Smooth muscle cell of the brain vasculature (primary cell): ENCODE measurements at places on chromosomes 2 and 18.

DNA sequence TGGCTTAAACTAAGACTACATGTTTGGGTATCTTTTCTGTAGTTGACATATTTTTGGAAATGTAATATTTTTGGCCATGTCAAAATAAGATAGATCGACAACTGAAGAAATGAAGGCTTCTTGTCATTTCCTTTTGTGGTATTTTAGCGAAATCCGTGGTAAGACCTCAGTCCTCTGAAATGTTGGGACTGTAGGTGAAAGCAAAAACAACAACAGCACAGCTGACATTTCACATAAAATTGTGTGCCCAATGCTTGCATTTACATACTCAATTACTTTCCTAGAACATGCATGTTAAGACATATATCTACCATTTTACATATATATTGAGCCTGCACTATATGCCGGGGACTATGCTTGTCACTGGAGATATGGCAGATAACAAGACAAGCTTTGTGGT lies 50.2 kb downstream of the SPP2 start:
- DNase-seq, result no peak

- DNase-seq, result no peak
Observed at GRCh38 chr2:151395509-151396374, 14.0 kb upstream of the RIF1 start.

- DNase-seq, result no peak
Observed at GRCh38 chr2:177649568-177650518, 257.3 kb downstream of the AGPS start.

DNA sequence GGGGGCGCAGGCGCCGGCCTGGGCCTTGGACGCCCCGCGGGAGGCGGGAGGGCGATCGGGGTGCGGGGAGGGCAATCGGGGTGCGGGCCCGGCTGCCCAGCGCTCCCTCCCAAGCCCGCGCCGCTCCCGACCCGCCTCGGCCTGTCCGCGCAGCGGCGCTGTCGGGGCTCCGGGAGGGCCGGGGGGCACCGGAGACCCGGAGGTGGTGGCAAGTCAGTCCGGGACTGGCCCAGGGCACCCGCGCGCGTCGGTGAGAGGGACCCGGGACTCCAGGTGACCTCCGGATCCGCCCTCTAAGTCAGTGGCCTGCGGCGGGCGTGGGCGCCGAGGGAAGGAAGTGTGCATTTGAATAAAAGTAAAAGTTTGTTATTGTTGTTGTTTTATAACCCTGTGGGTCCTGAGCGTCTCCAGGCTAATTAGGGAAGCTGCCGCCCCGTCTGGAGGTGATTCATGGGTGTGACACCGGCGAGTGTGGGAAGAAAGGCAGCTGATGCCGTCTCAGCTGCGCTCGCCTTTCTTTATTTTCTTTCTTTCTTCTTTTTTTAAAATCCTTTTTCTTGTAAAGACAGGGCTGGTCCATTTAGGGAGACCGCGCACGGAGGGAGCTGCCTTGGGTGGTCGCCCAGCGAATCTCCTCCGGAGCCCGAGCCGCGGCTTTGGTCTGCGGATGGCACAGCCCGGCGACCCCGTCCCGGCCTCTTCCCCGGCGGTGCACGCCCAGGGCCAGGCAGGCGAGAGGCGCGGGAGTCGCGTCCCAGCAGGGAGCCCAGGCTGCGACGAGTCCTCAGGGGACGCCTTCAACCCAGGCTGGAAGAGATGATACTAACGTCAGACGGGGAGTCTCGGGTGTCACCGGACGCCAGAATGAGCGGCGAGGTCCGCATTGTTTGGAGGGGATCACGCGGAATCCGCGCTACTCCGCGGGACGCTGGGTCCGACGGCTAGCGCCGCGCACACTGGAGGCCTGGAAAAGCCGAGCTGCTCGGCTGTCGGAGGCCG lies 627 bp upstream of the CRACDL start:
- no peak for DNase-seq

DNA sequence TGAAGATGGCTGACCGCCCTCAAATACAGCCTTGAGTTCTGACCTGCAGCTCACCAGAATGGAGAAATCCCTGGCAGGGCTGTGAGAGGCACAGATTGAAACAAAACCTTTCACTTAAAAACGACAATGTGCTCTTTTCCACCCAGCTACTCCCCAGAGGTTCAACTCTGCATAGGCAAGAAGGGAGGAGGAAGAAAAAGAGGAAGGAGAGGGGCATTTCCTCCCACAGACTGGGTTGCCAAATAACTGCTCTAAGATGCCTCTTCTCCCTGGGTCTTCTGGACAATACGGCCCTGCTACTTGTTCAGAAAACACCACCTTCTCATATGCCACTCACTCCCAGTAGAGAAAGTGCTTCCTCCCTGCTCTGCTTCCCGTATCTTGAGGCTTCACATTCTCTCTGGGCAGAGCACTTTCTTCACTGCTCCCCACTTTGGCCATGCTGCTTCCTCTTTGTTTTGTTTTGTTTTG lies 136.4 kb upstream of the SLC1A4 start:
- DNase-seq, result no peak

GRCh38 chr18:10304853-10305252 lies 149.6 kb upstream of the APCDD1 start:
- no peak for DNase-seq

DNA sequence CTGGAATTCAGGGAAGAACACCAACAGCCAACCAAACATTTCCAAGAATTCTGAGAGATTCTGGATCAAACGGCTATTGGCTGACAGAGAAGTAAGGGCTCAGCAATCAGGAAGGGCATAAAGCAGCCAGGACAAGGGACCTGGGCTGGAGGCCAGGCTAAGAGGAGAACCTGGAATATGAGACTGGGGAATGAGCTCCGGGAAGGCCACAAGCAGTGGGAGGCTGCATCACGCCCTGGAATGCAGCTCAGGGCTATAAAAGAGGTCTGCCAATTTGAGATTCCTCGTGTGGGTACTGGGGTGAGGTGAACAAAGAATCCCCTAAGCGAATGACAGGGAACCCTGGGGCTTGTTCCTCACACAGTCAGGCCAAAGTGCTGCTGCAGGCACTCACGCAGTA lies 60.4 kb downstream of the ANO7 start:
- no peak for DNase-seq

- no peak for DNase-seq
Observed at GRCh38 chr2:166091439-166091838, 36.4 kb downstream of the SCN1A start.

- DNase-seq, result no peak
Observed at GRCh38 chr2:17571681-17572080, 31.2 kb downstream of the VSNL1 start.

- DNase-seq, result no peak
Observed at GRCh38 chr2:238202326-238203093, 985 bp downstream of the ILKAP start.

DNA sequence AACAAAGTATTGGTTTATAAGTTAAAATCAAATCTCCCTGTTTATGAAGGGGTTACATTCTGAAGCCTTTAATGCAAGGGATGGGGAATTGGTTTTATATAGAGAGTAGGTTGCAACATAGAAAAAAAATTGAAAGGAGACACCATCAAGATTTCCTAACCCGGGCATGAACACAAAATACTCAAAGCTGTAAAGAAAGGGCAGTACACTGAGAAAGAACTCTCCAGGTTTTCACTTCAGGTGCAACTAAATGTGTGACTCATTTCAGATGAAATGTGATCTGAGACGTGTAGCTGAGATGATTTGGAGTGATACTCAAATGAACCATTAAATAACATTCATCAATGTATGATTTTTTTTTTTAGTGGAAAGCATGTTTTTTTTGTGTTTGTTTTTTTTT lies 43.6 kb downstream of the SANBR start:
- no peak for DNase-seq

- DNase-seq, result no peak
Observed at GRCh38 chr2:149468636-149469035, 118.9 kb downstream of the MMADHC start.

DNA sequence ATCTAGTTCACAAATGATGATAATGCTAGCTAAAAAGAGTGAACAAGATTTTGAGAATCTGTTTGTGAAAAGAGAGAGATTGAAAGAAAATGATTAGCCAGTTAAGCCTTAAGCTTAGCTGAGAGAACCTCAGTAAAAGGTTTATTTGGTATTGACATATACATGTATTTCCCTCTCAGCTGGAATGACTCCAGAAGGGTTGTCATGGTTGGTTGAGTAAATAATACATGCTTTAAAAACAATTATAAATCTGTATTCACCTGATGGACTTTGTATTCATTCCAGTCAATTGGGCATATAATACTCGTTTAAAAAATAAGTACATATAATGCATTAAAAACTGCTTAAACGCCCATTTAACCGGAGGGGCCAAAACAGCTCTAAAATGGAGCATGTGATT lies 181.4 kb downstream of the GRB14 start:
- no peak for DNase-seq

- DNase-seq, result no peak
Observed at GRCh38 chr2:119755906-119756305, 3.8 kb upstream of the PTPN4 start.

DNA sequence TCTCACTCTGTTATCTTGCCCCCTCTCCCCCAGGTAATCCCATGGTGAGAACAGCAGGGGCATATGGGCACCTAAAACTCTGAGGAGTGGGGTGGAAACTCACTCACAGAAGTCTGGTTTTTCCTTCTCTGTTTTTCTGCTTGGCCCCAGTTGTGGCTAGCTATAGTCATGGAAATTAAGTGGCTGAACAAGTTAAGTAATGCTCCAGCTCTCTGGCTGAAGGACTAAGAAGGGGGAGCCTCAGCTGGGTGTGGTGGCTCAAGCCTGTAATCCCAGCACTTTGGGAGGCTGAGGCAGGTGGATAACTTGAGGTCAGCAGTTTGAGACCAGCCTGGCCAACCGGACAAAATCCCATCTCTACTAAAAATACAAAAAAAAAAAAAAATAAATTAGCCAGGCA lies 261.0 kb downstream of the TPGS2 start:
- no peak for DNase-seq

DNA sequence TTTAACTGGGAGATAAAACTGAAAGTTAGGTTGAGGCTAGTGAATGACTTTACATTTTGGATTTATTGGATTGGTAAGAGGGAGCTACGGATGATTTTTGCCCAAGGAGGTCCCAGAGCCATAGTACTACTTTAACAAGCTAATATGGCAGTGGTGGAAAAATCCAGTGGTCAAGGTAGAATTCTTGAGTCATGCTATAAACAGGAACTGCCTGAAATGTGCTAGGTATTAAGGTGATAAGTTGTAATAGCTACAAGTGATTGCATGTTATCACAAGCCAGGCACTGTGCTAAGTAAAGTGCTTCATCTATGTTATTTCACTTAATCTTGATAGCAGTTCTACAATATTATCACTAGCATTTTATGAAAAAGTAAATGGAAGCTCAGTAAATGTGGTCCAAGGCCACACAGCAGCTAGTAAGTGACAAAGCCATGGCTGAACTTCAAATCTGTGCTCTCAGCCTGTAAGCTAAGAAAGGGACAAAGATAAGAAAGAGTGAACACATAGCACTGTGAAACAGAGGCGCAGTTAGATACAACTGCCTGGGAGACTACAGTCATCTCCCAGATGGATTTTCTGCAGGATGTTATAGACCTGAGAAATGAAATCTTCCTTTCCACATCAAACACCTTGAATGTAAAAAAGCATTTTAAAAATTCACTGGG lies 469.6 kb downstream of the TGIF1 start:
- DNase-seq, result no peak

DNA sequence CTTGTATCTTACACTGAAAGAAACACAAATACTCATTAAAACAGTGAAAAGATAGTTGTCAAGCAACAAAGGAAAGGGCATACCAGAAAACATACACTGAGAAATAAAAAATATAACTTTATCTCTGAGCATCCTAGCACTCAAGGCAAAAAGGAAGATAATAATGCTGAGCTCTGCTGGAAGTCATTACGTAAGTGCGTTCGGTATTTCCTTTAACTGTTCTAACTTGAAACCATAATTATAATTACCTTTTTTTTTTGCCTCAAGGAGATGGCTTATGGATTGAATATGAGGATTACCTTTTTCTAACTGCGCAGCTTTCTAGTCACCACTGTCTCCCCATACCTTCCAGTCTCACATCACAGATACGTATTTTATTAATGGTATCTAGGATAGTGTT lies 308.1 kb downstream of the GBX2 start:
- DNase-seq, result peak; percentile 13

DNA sequence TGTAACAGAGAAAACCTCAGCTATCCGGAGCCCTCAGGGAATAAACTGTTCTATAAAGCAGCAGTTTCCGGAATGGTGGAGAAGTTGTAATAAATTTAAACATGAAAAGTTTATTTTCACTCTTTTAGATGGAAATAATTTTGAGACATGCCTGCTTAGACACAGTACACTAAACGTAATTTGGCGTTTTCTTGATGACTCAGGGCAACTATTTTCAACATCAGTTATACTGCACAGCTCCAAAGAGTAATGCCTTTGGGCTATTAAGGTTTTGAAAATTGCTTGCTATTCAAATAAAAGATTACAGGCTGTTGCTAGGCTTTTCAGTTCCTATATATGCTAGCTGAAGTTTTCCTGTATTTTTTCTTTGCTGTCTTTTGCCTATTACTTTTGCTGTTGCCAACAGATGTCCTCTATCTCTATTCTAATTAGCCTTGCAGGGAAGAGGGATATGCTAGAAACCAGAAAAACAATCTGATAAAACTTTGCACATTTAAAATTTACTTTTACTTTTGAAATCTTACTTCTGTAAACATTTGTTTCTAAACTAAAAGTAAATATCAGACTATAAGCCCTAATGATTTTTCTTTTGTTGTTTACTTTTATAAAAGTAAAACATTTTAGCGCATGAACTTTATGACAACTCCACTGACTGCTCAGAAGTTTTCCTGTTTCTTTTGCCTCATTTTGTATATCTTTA lies 113.4 kb upstream of the WDSUB1 start:
- no peak for DNase-seq

GRCh38 chr2:121191191-121192170 lies 93.5 kb downstream of the TFCP2L1 start:
- no peak for DNase-seq

DNA sequence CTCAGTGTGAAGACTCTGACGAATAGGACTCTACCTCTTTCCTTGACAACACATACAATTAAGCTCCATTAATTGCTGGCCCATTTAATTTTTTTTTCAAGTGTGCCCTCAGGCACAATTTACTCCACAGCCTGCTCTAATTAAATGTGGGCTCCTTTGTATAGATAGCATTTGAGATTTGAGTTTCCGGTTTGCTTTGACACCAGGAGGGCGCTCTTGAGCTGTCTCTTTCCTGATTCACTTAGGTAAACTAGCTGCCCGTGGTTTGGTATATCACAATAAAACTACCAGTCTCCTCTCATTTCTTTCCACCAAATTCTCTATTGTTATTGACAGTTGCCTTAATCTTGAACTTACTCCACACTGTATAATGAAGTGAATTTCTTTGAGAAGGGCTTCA lies 666.0 kb downstream of the DSC3 start:
- no peak for DNase-seq

- no peak for DNase-seq
Observed at GRCh38 chr18:48874701-48875162, 76.0 kb downstream of the SMAD7 start.

- no peak for DNase-seq
Observed at GRCh38 chr2:31414601-31415241, at the start of gene XDH. XDH (minus strand) TSS chr2:31414742; CDS start chr2:31414666, 76 bp downstream.

GRCh38 chr2:96146881-96147592 lies 1.8 kb upstream of the DUSP2 start:
- DNase-seq, result no peak
